NCI-H2029 treated with DMSO at 0.1 percent for 48 hours (cell line): ENCODE measurements at places on chromosomes 7 and 10.

DNA sequence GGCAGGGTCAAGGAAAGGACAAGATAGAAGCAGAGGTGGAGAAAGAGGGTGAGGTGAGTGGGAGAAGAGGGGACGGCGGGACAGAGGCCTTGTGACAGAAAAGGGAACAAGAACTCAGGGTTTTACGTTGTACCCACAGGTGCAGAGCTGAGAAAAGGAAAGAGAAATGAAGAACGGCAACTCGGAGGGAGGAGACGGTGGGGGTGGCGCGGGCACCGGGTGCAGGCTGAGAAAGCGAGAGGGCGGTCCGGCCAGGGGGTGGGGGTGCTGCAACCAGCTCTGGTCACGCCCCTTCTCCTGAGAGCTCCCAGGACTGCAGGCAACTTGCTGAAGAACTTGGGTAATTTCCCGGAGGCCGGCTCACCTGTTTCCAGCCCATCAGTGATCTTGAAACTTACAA lies 65.3 kb downstream of the CARD11 start:
- no peak for DNase-seq

DNA sequence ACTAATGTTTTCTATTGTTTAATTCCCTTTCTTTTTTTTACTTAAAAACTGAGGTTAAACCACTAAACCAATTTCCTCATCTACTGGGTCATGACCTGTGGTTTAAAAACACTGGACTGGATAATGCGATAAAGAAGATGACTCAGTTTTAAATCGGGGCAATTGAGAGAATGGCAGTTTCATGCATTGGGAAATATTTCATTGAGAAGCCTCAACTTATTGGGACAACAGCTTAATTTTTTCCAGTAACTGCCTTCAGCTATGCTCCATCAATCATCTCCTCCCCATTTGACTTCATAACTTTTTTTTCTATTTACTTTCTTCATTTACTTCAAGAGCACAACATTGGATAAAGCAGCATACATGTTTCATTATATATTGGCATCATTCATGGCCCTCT lies 61.8 kb upstream of the MET start:
- DNase-seq, result no peak

DNA sequence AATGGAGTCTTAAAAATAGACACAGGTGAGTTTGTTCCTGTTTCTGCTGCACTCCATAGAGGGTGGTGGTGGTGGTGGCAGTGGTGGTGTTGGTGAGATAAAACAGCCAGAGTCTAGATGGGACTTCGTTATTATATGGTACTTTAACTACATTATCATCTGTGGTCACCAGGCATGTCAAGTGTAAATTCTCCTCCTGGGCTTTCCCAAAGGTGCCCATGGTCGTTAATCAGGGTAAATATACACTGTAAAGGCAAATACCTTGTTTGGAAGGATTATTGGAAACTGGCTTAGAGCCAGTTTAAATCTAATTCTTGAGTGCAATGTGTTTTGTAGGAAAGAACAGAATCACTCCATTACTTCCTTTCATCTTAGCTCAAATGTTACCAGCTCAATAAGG lies 21.5 kb upstream of the COMMD3 start:
- peak; percentile 25 for DNase-seq

GRCh38 chr10:5355594-5356301 lies 9.0 kb upstream of the UCN3 start:
- DNase-seq, result no peak

GRCh38 chr7:156534925-156535324 lies 105.6 kb upstream of the RNF32 start:
- DNase-seq, result no peak

DNA sequence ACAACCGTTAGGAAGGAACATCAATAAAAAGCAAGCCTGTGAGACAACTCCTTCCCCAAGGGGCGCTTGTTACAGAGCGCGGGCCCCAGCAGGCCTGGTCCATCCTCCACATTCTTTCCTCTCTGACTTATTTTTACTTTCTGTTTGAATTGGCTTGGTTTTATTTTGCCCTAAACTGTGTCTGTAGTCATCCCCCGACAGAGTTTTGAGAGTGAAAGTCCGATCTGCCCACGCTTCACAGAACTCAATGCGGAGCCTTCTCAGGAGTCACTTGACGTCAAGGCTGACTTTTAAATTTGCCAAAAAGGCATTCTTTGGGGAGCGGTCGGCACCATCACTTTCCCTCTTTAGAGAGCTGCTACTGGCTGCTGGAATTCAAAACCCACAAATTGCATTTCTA lies 150.1 kb upstream of the KLF6 start:
- no peak for DNase-seq

DNA sequence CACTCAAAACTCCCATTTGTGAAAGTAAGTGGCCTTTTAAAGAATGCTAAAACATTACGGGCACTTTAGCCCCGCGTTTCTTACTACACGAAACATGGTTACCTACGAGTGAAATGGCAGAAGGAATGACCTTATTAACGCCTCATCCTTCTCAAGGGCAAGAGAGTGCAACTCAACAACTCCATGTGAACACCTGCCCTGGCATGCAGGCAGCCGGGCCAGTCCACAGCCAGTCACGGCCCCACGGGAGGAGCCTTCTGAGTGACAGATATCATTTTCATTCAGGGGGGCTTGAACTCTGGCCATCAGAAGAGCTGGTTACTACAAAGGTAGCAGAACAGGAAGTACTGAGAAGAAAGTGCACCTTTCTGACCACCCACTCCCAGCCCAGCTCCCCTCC lies 236.1 kb downstream of the PTPRN2 start:
- DNase-seq, result no peak

- no peak for DNase-seq
Measured at GRCh38 chr7:151539088-151539671, 19.5 kb upstream of the RHEB start.

DNA sequence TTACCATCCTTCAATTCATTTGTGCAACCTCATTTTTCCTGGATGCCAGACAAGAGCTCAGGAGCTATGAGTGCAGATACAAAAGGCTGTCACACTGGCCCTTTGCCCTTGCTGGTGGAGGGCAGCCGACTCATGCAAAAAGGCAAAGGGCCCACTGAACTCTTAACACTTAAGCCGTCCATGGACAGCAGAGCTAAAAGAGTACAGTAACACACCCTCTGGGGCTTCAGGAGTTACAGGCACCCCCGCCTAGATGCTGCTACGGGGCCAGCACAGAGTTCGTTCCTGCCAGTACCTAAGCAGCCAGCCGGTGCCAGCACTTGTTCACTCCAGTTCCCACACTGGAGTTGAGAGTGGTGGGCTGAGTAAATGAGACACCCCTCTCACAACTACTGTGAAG lies 69.9 kb upstream of the MRLN start:
- no peak for DNase-seq

DNA sequence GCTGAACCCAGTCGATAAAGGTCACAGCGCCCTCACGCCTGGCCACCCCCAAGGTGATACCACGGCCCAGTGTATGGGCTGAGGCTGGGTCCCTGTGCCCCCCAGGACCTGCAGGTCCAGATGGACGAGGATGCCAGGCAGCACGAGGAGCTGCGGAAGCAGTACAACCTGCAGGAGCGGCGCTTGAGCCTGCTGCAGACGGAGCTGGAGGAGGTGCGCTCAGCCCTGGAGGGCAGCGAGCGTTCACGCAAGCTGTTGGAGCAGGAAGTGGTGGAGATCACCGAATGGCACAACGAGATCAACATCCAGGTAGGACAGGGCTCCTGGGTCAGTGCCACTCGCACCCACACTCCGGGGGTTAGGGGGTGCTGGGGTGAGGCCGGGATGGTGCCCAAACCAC lies 24.2 kb upstream of the ARPC1A start:
- no peak for DNase-seq

- no peak for DNase-seq
Measured at GRCh38 chr10:96222441-96222840, 48.9 kb downstream of the BLNK start.

DNA sequence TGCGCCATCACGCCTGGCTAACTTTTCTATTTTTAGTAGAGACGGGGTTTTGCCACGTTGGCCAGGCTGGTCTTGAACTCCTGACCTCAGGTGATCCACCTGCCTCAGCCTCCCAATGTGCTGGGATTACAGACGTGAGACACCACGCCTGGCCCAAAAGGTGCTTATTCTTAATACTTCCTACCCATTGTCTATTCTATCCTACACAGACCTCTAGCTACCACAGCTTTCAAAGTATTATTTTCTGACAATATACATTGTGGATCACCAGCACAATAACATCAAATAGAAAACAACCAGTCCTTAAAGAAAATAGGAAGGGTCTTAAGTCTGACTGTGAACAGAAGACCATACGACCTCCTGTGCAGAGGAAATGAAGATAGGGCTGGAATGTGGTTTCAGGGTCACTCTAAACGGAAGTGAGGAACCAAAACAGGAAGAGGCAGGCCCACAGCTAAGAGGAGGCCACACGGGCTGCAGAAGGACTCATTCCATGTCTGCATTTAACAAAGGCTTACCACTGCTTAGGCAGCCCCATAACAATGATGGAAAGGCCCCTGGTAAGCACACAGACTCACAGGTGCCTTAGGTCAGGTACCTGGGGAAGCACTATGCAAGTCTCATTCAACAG lies 115.2 kb downstream of the ZFAND4 start:
- no peak for DNase-seq

- no peak for DNase-seq
Measured at GRCh38 chr10:73407495-73407894, 6.4 kb downstream of the ANXA7 start.

GRCh38 chr10:48611133-48611532 lies 6.3 kb upstream of the ARHGAP22 start:
- DNase-seq, result no peak

GRCh38 chr7:82972135-82972534 lies 190.5 kb downstream of the PCLO start:
- DNase-seq, result no peak

DNA sequence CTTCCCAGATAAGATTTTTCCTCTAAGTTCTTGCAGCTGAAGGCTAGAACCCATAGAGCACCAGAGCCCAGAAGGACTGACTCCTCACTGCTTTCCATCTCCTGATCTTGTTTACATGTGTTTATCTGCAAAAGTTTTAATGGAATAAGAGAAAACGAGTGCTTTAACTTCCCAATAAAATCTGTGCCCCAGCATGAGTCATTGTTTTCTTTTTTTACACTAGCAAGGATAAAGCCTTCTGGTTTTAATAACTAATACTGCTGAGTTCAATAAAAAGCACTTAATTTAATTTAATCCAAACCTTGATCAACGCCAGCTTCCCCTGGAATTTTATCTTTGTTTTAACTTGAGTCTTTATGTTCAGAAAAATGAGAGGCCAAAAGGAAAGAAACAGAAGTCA lies 227.6 kb downstream of the HPSE2 start:
- no peak for DNase-seq

DNA sequence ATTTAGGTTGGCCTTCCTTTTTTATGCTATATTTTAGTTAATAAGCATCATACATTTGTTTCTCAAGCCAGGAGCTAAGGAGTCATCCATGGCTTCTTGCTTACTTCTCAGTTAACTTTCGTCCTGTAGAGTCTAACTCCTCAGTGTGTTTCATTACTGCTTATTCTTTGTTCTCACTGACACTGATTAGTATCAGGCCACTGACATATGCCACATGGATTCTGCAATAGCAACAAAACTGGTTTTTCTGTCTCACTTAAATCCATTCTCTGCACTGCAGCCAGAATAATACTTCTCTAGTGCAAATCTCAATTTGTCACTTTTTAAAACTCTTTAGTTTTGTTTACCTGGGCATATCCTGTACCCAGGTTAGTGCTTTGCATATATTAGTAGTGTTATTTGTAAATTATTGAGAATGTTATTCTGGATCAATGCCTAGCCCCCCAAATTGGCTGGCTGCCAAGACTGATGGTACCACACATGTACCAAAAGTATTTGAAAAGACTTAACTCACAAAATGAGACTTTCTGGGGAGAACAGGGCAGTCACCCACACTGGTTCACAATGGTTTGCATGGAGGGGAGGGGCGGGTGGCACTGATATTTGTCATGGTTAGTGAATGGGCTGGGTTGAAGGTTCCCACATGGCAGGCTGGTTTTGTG lies 79.1 kb downstream of the CCSER2 start:
- DNase-seq, result no peak

GRCh38 chr7:55108401-55108800 lies 89.6 kb downstream of the EGFR start:
- DNase-seq, result no peak

- no peak for DNase-seq
Measured at GRCh38 chr7:158032561-158033115, 555.0 kb downstream of the PTPRN2 start.

GRCh38 chr10:23174977-23175512 lies 17.1 kb upstream of the PTF1A start:
- no peak for DNase-seq

GRCh38 chr7:138325434-138325833 lies 134.6 kb upstream of the TRIM24 start:
- DNase-seq, result peak; percentile 13

DNA sequence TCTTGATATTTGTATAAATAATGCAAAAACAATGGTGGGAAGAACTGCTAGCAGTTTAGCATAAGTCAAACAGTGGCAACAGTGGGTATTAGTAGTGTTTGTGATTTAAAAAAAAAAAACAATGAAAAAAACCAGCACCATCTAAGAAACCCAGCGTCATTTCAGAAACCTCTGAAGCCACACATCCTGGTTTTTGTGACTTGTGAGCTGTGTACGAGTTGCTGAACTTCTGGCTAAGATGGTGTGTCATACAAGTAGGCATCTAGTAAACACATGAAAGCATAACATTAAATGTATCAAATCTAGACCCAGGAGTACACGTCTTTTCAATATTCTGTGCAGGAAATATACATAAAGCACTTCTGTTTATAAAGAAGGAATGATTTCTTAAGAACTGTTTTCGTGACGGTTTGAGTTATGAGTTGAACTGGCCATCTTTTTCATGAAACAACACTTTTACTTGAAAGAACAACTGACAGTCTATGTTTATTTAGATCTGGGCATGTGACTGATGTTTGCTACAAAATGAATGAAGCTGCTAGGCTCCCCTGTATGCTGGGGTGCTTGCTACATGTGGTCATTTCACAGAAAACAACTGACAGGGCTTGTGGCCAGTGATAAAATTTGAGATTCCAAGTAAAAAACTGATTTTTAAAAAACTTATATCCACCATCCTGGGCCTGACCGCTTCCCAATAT lies 143.5 kb downstream of the PIP4K2A start:
- DNase-seq, result no peak

DNA sequence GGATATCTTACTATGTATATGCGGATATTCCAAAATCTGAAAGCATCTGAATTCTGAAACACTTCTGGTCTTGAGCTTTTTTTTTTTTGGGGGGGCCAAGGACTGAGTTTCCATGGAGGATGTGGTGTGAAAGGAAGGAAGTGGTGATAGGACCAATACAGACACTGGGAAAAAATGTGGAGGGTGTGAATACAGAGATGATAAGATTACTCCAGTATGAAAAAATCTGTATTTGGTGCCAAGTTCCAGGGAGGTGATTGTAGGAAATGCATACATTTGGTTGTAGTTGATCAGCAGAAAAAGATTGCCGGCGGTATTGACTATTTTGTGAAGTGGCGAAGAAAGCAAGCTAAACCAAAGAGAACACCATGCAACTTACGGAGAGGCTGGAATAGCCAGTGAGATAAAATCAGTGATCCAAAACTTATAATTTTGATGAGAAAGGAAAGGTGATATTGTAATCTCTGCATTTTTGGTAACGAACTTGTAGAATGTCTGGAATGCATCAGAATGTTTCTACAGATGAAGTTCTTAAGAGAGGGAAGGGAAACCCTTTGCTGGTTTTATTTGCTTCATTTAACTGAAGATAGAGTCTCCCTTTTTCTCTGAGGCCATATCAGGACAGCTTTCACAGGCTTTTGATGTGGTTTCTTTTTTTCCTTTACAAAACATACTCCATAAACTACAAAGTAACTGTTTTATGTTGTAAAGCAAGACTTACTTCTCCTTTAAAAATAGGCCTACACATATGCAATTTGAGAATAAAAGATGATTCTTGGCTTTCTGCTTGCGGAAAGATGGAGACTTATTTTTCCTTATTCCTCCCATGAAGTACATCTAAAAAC lies 6.0 kb downstream of the WDR37 start:
- no peak for DNase-seq
